ENCODE measurements at places on chromosomes 5 and 9. TPM values are rescaled to one million over a fixed set of nuclear protein-coding genes. Genes with fewer than 3 reads are reported as not detected.

- DNase-seq = no peak
These were observed 17.8 kb upstream of the DPM2 start for GRCh38 chr9:127955294-127956015.

GRCh38 chr9:70385426-70385825 lies 29.0 kb downstream of the KLF9 start:
- no peak for DNase-seq

- DNase-seq = no peak
These were observed 9.0 kb upstream of the RFX3 start for GRCh38 chr9:3534614-3535404.

DNA sequence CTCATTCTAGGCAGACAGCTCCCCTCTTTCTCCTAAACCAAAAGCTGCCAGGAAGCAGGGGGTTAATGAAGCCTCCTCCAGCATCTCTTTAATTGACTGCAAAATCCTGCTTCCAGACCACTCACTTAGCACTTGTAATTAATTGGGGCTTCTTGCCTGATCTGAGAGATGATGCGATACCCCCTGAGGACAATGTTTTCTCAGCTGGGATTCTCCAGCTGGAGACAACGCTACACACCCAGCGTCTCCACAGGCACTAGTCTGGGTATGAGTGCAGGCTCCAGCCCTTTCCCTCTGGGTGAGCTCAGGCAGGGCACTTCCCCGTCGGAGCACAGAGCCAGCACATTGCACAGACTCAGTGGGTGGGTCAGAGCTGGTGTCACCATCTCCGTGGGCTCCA lies 16.1 kb downstream of the CPLX2 start:
- no peak for DNase-seq

DNA sequence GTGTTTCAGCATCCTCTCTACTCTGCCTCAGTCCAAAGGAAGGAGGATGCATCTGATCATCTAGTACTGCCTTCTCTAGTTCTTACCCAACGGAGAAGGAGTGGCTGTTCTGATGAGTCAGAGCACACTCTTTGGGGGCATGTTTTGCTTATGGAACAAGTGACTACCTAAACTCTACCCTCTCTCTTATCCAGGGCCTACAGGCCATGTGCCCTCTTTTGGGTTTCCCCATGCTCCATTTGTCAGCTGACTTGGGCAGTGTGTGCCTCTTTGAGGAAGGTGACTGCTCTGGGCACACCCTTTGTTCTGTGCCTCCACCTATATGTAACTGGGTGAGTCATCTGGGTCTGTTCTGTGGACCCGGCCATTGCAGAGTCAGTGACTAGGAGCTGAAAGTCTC lies 89.6 kb upstream of the BNC2 start:
- no peak for DNase-seq

DNA sequence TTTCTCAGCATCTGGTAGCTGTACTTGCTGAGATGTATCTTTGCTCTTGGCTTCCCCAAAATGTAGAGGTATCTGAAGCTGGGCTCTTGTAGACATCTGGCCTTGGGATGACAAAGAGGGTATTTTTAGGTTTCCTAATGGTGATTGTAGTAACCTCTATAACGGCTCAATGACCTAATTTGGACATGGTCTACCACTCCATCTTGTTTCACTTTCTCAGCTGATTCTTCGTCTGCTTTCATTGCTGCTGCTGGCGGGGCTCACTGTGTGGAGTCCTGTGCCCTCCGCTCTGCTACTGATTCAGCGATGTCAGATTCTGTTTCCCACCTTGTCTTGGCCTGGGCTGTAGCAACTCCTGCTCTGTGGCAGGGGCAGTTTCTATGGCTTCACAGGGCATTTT lies 12.7 kb upstream of the MARCHF11 start:
- DNase-seq = no peak

GRCh38 chr5:65062469-65063083 lies 293.8 kb downstream of the CWC27 start:
- DNase-seq = no peak

The NTNG2 gene
- 0.34 TPM for total RNA-seq

The SLC25A25 gene
- total RNA-seq = 106 TPM

The GDF9 gene
- 0.98 TPM for total RNA-seq

Data from suprapubic skin (tissue), 4 donors.